ENCODE measurements at places on chromosomes 16 and 17.

- DNase-seq: no peak
These were observed at the start of gene NKD1 for GRCh38 chr16:50548125-50548908. NKD1 (plus strand) TSS chr16:50548396; CDS start chr16:50548554, 158 bp downstream.

DNA sequence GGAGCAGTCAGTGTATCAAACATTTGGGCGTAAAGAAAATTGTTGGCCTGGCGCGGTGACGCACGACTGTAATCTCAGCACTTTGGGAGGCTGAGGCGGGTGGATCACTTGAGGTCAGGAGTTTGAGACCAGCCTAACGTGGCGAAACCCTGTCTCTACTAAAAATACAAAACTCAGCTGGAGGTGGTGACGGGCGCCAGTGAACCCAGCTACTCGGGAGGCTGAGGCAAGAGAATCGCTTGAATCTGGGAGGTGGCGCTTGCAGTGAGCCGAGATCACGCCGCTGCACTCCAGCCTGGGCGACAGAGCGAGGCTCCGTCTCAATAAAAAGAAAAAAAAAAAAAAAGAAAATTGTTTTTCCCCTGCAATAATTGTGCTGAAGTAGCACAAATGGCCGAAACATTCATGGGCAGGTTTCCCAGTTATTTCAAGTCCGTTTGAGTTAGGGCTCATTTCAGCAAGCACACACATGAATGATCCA is 1.4 kb downstream of the GCSH start:
- no peak for DNase-seq

GRCh38 chr16:65745201-65745708 is 621.2 kb upstream of the CDH5 start:
- DNase-seq: no peak

DNA sequence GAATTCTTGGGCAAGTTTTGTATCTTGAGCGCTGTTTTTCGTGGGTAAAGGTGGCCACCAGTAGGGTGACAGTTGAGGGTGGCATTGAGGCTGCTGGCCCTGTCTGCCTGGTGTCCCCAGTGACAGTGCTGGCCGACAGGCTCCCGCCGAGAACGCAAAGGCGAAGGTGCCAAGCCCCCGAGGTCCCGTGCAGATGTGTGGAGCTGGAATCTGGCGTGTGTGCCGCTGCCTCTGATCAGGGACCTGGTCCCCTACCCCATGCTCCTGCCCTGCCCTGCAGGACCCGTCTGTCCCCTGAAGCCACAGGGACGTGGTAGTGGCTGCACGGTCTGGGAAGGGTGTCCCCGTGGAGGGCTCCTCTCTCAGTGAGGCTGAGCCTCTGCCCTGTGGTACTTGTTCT is 3.5 kb downstream of the UBE2I start:
- DNase-seq: no peak

- DNase-seq: no peak
These were observed 33.2 kb downstream of the ACTG1 start for GRCh38 chr17:81479175-81480071.
